Endothelial cell of coronary artery (primary cell): ENCODE measurements at places on chromosomes 7 and 10. TPM values are rescaled to one million over a fixed set of nuclear protein-coding genes. Genes with fewer than 3 reads are reported as not detected.

The AP5Z1 gene
- total RNA-seq, result 19.8 and 22.6 TPM in 2 replicates

The MBL2 gene
- not detected in 2 replicates for total RNA-seq

The FAM237B gene
- not detected in 2 replicates for total RNA-seq

The TAS2R4 gene
- total RNA-seq, result 0.85 and 0.90 TPM in 2 replicates

The ASB4 gene
- total RNA-seq, result not detected in 2 replicates

The WEE2 gene
- total RNA-seq, result 0.09 TPM in 1 of 2 replicates, not detected in the other

The SYT15B gene
- 1.0 TPM in 1 of 2 replicates, not detected in the other for total RNA-seq

The CLDN12 gene
- 5.9 and 15.0 TPM in 2 replicates for total RNA-seq

The POLR2J2 gene
- total RNA-seq, result 2.6 and 3.0 TPM in 2 replicates

The GARIN1A gene
- total RNA-seq, result 0.18 and 0.28 TPM in 2 replicates
